CD4-positive, alpha-beta memory T cell (primary cell): ENCODE measurements at places on chromosomes 16 and 17. TPM values are rescaled to one million over a fixed set of nuclear protein-coding genes. Genes with fewer than 3 reads are reported as not detected.
A peak's percentile ranks its signal among the peaks of the same experiment; 100 is the strongest.

SPN gene
- 175 TPM for total RNA-seq

KRT17 gene
- total RNA-seq: not detected

DNA sequence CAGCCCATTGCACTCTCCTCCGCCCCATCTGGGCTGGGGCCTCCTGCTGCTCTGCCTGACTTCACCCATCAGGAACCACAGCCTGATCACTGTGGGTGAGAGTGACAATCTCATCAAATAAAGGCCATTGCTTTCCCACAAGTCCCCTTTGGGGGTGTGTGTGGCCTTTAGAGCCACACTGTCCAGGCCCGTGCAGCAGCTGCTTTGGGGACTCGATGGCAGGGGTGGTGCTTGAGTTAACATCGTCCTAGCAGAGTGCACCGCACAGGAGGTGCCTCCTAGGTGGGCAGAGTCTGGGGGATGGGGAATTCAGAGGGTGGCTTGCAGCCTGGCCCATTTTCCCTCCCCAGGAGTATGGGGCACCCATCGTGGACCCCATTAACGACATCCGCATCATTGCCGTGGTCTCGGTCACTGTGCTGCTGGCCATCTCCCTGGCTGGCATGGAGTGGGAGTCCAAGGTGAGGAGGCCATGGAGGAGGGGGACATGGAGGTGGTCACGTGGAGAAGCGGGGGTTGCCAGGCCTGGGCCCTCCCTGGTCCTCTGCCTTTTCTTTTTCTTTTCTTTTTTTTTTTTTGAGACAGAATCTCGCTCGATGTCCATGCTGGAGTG, 5.4 kb downstream of the SLC12A3 start:
- no peaks in the 10 kb centered on the region for H3K36me3 ChIP-seq
- H3K4me1 ChIP-seq: peaks cover 8% of the 10 kb centered on the region

RAB40C gene
- total RNA-seq: 22.0 TPM

ANKFN1 gene
- not detected for total RNA-seq

GRCh38 chr17:56880133-56880532, 33.7 kb downstream of the TRIM25 start:
- H3K27me3 ChIP-seq: no peaks in the 10 kb centered on the region
- H3K4me3 ChIP-seq: no peak overlapping the region
- no peaks in the 10 kb centered on the region for H3K4me1 ChIP-seq
- no peak for DNase-seq
- H3K27ac ChIP-seq: no peak overlapping the region

ZNF423 gene
- not detected for total RNA-seq

IGSF6 gene
- 5.1 TPM for total RNA-seq

- no peak overlapping the region for H3K27ac ChIP-seq
- peaks cover 25% of the 10 kb centered on the region for H3K4me1 ChIP-seq
- H3K27me3 ChIP-seq: no peaks in the 10 kb centered on the region
- no peak for DNase-seq
- H3K4me3 ChIP-seq: no peak overlapping the region
Measured at GRCh38 chr17:16379654-16380053, 1.2 kb upstream of the UBB start.

GRCh38 chr16:72752004-72752695, 295.8 kb downstream of the ZFHX3 start:
- no peaks in the 10 kb centered on the region for H3K4me1 ChIP-seq
- no peak for DNase-seq
- no peaks in the 10 kb centered on the region for H3K27me3 ChIP-seq
- H3K36me3 ChIP-seq: no peaks in the 10 kb centered on the region

ST6GALNAC1 gene
- 14.6 TPM for total RNA-seq

- peak within 1 kb of the TSS; percentile 65 for H3K27ac ChIP-seq
- peaks cover 28% of the 10 kb centered on the region for H3K4me1 ChIP-seq
- H3K4me3 ChIP-seq: peak within 1 kb of the TSS; percentile 72
- DNase-seq: no peak
- no peaks in the 10 kb centered on the region for H3K27me3 ChIP-seq
Measured at GRCh38 chr17:82022310-82022980, at the start of gene CENPX. Gene CENPX (minus strand): TSS chr17:82022878. CDS start chr17:82022861, 17 bp downstream.

DNA sequence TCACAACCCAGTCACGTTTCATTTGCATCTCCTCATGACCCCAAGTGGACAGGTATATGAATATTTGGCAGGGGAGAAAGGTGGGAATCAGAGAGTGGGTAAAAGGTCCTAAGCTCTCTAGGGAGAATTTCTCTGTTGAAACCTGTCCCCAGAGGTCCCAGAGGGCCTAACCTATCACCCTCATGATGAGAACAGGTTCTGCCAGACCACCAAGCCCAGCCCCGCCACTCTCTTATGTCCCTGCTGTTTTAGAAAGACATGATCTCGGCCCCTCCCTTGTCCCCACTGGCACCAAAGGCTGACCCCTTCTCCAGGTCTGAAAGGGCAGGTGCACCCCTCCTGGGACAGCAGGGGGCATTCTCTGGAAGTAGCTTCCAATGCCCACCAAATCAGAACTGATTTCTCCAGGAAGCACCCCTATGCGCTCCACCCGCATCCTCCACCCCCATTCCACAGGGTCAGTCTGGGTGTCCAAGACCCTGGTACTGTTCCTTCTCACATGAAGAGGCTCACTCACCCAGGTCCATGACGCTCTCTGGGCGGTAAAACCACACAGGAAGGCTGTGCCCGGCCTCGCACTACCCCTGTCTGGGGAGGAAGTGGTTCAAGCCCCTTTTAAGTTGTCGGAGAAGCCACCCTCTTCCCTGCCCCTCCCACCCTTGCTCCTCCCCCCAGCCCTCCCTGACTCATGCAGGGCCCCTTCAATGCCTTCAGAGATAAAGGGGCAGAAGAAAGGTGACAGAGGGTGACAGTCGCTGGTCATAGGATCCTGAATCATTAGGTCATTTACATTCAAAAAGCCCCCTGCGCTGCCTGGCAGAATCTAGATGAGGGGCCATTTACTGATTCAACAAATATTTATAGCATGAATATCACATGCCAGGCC, at the start of gene CCR7:
TSS of gene CCR7 (minus strand) at position 590 of the 886 bp plus-strand sequence. CDS start at position 527, 63 bp downstream.
- peak within 1 kb of the TSS; percentile 96 for H3K4me3 ChIP-seq
- peak; percentile 85 for DNase-seq
- H3K4me1 ChIP-seq: peaks cover 73% of the 10 kb centered on the region
- H3K36me3 ChIP-seq: peaks cover 9% of the 10 kb centered on the region

DNA sequence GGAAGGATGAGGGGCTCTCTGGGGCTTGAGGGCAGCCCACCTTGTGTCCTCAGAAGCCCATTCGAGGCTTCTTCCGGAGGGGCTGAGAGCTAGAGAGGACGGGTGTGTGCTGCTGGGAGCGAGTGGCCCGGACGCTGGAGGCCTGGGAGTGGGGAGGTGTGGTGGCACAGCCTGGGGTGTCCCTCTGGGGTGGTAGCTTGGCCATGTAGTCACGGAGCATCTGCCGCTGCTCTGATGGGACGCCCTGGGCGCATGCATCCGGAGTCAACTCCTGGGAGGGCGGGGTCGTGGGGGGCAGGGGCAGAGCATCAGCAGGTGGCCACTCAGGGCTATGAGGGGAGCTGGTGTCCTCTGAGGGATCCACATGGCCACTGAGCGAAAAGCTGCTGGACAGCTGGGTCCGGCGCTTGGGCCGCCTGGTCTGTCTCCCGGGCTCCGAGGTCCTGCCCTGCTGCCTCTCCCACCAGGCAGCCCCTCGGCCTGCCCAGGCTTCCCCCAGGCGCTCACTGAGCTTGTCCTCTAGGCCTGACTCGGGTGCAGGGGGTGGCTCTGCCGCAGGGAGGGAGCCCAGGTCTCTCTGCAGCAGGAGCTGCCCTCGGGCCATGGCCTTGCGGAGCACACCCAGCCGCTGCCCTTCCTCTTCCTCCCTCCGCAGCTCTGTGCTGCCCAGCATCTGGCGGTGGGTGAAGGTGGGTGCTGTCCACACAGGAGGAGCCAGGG, 7.8 kb downstream of the TAF1C start:
- H3K4me1 ChIP-seq: no peaks in the 10 kb centered on the region
- H3K4me3 ChIP-seq: no peak overlapping the region
- H3K27me3 ChIP-seq: no peaks in the 10 kb centered on the region
- no peak overlapping the region for H3K27ac ChIP-seq
- H3K36me3 ChIP-seq: peaks cover 41% of the 10 kb centered on the region
